NCI-H2107 (cell line): ENCODE measurements at places on chromosomes 2 and 18.

GRCh38 chr2:72931280-72931910, 14.1 kb downstream of the EMX1 start:
- no peak for DNase-seq

GRCh38 chr2:97926946-97927345, 68.8 kb downstream of the TMEM131 start:
- no peak for DNase-seq

GRCh38 chr2:168633200-168633599, 169.2 kb upstream of the NOSTRIN start:
- DNase-seq: no peak

- no peak for DNase-seq
Measured at GRCh38 chr2:174759381-174760065, 4.7 kb downstream of the CHRNA1 start.

DNA sequence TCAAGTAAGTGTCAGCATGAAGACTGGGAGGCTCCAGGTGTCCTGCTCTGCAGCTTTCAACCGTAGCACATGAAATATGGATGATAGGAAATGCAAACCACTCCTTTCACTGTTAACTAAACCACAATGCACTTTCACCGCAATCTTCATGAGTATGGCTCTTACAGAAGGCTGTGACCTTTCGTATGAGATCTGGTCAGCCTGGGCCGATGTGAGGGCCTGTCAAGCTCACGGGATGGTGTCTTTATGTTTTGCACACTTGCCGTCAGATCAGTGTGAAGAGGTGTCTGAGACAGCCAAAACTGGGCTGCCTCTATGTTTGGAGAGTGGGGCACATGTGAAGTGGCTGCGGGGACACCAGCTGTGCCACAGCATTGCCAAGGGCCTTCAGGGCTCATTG, 62.8 kb upstream of the AFF3 start:
- peak; percentile 6 for DNase-seq

- no peak for DNase-seq
Measured at GRCh38 chr18:62499263-62499650, 23.6 kb upstream of the ZCCHC2 start.

GRCh38 chr2:31137211-31138036, 816 bp downstream of the GALNT14 start:
- DNase-seq: no peak

DNA sequence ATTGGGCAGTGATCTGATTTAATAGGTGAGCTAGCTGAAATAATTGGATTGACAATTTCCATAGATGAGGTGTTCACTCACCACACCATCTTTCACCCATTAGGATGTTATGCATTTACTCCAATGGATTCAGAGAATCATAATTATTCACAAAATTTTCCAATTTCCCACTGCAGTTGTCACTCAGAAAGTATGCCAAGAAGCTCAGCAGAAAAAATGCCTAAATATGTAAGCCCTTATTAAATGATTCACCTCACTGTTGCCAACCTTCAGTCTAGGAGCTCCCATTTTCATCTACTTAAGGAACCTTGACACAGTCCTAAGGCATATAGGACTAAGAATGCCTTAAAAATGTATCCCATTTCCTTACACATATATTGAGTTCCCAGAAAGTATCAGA, 94.3 kb downstream of the MBD2 start:
- no peak for DNase-seq

- DNase-seq: no peak
Measured at GRCh38 chr2:75480971-75481836, 79.5 kb downstream of the EVA1A start.
